ENCODE measurements at places on chromosomes 3 and 15.

DNA sequence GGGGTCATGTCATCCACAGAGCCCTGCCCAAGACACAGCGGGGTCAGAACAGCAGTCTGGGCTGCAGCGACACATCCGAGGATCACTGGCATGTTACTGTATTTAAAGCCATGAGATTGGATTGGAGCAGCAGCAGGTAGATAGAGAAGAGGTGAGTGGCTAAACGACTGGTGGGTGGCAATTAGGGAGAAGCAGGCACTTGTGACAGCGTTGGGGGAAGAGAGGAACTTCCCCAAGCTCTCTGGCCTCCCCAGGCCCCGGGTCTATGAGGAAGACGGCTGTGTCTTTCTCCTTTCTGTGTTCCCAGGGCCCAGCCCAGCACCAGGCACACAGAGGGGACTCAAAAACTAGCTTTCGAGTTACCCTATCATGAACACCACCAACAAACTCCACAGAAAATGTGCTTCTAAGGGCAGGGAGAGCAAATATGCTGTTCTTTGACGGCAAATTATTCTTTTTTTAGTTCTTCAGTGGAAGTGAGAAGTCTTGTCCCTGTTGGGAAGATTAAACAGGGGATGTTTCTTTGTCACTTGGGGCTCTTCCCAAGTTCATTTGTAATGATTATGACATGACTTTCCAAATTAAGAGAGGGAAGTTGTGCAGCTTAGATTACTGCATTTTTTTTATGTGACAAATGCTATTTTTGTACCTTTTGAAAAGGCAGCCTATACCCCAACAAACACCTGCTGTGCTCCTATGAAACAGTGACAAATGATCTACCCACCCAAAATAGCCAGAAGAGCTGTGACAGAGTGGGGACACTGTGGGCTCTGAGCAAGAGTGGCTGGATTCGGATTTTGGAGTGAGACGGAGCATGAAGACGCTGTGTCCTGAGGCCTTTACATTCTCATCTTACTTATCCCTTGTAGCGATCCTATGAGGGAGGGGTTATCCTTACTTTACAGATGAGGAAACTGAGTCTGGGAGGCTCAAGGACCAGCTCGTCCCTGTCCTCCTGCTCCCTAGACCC, 7.2 kb upstream of the SYNM start:
- no peak for DNase-seq

- no peak for DNase-seq
Observed at GRCh38 chr3:128278761-128279600, 125.7 kb downstream of the EEFSEC start.

DNA sequence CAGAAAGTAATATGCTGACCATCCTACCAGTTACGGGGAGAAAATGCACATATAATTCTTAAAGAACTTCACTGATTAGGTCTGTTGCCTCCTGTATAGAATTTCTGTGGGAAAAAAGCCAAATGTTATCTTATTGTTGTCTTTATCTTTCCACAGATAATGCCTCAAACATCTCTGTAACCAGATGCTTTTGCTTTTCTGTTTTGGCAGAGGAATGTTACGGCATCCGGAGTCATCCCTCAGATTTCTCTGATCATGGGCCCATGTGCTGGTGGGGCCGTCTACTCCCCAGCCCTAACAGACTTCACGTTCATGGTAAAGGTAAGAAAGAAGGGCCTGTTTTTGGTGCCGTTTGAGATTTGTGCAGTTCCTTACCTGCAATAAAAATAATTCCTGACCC, 33.5 kb downstream of the PCCB start:
- DNase-seq = no peak

GRCh38 chr3:29511701-29512100, 230.8 kb downstream of the RBMS3 start:
- no peak for DNase-seq

GRCh38 chr3:113287803-113288648, 76.7 kb downstream of the BOC start:
- DNase-seq = peak; percentile 42

GRCh38 chr15:81337713-81338157, 13.8 kb upstream of the STARD5 start:
- DNase-seq = no peak

DNA sequence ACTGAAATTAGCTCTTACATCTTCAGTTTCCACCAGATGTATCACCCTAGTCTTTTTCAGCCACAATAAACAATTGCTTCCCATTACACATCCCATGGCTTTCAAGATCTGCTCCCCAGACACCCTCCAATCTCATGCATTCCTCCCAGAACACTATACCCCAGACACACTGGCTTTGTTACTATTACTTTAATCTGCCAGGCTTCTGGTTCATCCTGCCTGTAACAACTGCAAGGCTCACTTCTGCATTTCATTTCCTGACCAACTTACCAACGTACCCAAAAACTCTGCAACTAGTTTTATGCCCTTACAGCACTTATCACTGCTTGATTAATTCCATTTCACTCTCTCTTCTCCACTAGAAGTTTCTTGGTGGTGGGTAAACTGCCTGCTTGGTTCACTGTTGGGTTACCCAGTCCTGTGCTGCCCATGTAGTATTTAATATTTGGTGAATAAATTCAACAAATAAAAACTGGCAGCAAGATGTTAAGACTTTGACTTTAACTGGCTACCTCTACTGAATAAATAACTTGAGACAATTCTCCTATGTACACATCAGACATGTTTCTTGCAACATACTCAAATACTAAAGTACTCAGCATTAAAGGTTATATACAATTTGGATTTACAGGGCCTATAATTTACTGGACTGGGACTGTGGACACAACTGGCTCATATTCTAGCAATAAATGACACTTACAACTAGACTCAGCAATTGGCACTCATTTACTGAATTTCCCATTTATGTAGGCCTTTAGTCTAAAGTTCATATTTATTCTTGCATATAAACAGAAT, 2.7 kb downstream of the RPL22L1 start:
- DNase-seq = no peak

- no peak for DNase-seq
Observed at GRCh38 chr3:94596887-94597566, 534.2 kb downstream of the NSUN3 start.

DNA sequence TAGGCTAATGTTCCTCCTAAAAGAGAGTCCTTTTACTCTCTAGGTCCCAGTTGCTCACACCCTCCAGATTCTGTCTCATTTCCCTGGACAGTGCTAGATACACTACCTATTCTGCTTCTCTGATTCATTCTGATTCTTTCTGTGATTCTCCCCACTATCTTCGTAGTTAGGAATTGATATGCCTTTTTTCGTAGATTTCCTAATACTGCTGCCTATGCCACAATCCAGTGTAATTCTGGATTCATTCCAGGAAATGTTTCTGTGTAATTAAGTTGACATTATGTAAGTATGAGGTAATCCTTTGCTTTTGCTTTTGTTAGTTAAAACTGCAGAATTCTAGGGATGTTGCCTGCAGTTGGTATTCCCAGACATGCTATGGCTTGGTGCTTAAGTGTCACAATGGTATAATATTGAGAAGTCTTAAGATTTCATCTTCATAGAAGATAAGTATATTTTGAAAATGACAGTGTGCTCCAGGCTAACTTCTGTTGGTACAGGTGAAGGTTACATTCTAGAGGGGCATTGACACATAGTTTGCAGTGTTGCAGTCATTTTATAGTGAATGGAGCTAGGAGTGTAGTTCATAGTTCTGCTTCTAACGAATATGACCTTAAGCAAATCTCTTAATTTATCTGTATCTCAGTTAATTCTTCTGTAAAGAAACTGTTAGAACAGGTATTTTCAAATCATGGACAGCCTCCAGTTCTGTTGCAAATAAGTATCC, 54.3 kb downstream of the RIOX2 start:
- no peak for DNase-seq
